ENCODE measurements at places on chromosomes 1 and 21.
A peak's percentile ranks its signal among the peaks of the same experiment; 100 is the strongest.

DNA sequence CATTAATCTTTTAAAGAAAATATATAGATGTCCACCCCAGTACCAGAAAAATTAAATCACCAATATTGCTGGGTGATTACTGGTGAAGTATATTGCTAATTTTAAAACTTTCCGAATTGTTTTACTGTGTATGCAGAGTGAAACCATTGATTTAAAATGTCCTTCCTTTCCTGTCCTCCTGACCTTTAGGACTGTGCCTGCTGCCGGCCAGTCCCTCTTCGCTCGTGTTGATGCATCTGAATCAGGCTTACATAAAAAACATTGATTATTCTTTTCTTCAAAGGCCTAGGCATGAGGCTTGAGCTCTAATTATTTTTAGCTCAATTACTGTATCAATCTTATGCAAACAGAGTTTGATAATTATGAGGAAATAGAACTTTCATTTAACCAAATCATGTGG, 1128.1 kb downstream of the BRINP3 start:
- no peak for DNase-seq

GRCh38 chr1:76162254-76162653, 87.7 kb downstream of the ST6GALNAC3 start:
- no peak for DNase-seq

GRCh38 chr1:192877283-192877886, 68.5 kb downstream of the RGS2 start:
- DNase-seq, result no peak

- peak; percentile 81 for DNase-seq
Observed at GRCh38 chr1:99170516-99170915, 93.8 kb upstream of the PLPPR4 start.

Measured in bronchial epithelial cell (primary cell).